Kidney capillary endothelial cell (primary cell): ENCODE measurements at places on chromosomes 3 and 15.

DNA sequence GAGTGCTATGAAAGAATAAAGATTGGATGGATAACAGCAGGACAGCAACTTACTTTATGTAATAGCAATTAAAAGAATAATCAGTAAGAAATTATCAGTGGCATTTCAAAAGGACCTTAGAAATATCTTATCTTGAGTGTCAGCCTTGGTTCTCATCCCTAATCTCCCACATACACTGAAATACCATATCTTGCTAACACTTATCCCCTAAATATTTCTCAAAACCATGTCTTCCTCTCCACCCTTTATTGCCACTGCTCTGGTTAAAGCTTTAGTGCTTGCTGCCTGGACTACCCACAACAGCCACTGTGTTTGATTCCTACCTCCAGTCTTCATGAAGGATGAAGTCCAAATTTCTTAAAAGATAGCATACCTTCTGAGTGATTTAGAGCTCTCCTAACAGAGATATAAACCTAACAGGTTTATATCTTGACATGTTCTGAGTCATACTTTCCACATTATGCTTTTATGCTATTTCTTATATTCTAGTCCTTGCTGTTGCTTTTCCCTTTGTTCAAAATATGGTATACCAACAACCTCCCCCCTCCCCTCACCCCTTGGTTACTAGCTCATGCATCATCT is 202.8 kb downstream of the RSRC1 start:
- DNase-seq, result no peak

DNA sequence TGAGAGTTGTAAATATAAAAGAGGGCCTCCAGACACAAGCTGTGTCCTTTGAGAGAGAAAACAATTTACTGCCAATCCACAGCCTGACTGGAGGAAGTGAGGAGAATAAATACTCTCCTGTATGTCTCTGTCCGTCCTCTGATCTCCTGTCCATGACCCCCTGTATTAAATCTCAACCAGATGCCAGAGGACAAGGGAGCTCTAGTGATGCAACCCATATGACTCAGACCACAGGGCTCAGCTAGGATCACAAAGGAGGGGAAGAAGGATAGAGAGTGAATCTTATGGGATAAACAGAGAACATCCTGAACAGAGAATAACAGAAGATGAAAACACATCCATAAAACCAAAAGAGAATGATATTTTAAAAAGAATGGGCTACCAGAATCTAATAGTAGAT is 482.6 kb downstream of the PLOD2 start:
- DNase-seq, result no peak

DNA sequence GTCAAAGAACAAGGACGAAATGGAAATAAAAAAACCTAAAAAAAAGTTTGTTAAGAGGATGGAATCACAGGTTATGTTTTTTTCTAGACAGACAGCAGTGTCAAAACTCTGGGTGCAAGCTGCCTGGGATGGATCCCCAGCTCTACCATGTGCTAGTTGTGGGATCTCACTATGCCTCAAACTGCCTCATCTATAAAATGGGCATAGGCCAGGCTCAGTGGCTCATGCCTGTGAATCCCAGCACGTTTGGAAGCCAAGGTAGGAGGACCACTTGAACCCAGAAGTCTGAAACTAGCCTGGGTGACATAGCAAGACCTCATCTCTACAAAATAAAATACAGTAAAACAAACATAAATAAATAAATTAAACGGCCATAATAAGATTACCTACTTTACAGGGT is 4.6 kb downstream of the PLD1 start:
- DNase-seq, result no peak

DNA sequence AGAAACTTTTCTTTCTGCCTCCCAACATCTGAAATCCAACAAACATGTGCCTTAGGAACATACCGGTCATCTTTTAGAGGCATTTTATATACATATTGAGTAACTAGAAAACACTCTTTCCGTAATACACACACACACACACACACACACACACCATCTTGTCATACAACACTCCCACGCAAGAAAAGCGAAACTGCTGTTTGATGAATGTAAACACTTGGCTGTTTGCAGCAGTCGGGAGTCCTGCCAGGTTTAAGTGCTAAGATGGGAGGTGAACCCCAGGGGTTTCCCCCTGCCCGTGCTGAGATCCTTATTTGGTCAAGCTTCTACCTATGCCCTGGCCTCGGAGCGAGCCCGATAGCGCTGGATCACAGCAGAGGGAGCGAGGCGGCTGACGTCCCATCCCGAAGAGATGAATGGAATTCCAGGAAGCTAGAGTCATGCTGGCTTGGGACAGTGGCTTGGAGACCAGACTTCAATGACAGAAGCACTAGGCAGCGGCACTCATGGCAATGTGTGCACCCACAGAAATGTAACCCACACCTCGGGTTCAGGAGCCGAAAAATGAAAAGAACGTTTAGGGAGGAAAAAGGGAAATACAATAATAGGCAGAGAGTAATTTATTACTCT is 1.3 kb upstream of the THBS1 start:
- peak; percentile 91 for DNase-seq

- no peak for DNase-seq
Measured at GRCh38 chr3:71584394-71585011, 975 bp upstream of the FOXP1 start.

DNA sequence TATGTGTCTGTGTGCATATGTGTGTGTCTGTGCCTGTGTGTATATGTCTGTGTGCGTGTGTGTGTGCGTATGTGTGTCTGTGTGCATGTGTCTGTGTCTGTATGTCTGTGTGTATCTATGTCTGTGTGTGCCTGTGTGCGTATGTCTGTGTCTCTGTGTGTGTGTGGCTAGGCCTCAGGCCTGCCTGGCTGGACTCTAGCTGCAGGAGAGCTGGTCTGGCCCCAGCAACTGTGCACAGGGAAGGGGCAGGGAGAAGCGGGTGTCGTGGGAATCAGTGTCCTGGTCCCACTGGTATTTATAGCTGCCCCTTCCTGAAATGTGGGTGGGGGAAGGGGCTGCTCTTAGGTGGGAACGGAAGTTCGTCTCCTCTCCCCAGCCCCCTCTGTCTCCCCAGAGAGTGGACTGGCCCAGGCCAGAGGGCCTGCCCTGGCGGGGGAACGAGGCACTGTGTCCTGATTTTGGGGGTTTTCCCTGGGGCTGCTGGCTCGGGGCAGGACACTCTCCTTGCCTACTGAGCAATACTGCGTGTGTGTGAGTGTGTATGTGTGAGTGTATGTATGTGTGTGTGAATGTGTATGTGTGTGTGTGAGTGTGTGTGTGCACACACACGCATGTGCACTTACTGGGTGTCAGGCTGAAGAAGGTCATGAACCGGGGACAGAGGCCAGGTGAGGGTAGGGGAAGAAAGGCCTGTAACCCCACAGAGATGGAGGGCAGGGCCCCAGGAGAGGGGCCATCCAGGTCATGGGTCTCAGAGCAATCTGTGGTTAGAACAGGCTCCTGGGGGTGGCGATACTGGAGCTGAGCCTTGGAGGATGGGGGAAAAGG is 6.6 kb downstream of the CSPG4 start:
- DNase-seq, result no peak

DNA sequence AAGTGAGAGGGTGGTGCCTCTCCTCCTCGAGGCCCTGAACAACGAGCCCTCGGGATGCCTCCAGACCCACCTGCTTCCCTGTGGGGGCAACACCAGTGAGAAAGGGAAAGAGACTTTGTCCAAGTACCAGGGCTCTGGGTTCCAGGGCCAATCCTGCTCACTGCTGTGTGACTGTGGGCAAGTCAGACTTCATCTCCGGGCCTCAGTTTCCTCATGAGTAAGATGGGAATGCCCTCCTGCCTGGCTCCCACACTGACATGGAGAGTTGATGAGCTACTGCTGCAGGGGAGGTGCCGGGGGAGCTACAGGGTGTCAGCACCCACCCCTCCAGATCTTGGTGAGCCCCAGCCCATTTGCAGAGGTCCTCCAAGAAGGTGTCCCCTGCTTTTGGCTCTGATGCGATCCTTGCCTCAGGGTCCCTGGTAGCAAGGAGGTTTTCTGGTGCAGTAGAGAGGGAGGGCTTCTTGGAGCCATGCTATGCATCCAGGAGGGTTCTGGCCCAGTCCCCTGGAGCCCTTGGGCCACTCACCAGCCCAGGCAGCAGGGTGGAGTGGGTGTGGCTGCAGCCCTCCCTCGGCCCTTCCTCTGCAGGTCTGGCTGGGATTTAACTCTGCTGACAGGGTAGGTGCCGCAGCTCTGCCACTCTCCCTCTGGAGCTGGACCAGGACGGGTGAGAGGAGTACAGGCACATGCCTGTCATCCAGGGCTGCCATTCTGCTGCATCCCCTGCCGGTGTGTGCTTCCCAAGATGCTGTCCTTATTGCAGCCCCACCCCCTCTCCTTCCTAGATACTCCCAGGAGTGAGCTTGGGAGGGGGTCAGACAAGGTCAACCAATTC is 26.9 kb downstream of the LOXL1 start:
- no peak for DNase-seq

DNA sequence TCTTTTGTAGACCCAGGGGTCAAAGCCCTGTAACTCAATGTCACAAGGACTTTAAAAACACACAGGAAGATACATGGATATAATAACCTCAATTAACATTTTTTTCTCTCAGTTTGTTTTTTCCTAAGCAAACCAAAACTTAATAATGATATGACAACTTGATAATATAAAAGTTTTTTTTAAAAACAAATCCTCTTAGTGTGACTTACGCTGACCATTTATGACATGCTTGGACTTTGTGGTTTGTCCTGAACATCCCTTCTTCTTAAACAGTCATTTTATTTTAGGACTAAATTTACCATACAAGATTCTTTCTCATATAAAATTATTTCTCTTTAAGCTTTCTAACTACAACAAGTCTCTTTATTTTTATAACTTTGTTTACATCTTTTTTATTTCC is 25.4 kb upstream of the FAM3D start:
- DNase-seq, result peak; percentile 30

DNA sequence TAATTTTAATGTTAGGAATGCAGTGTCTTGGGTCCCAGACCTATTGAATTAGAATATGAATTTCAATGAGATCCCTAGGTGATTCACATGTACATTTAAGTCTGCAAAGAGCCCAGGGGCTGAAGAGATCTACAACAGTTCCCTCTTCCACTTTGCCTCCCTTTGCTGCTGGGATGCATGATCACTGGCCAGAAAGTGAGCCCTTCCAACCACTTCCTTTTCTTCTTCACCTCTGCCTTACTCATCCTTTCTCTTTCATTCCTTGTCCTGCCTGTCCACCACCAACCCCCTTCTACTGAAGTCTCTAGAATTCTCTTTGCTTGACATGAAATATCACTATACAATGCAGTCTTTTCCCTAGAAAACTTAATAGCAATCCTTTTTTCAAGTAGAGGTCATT is 222.4 kb upstream of the LRIG1 start:
- DNase-seq, result no peak

- DNase-seq, result no peak
Measured at GRCh38 chr15:69046781-69047180, 32.3 kb downstream of the NOX5 start.
